NCI-H146 (cell line): ENCODE measurements at places on chromosomes 2 and 18.
A peak's percentile ranks its signal among the peaks of the same experiment; 100 is the strongest.

DNA sequence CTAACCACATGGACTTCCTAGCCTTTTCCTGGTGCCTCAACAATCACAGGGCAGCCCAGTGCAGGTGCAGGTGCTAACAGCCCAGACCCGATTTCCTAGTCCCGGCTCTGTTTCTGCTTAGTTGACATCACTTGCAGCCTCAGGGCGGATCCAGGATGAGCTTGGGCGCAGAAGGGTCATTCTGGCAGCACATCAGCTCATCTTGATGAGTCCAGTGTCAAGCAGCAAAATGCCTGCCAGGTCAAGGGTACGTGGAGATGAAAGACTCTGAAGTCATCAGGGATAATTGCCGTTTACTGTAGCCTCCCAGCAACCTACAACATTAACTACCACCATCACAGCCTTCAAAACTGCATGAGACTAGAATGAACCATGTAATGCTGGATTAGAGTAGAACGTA lies 39.4 kb upstream of the EFHD1 start:
- no peak for DNase-seq

DNA sequence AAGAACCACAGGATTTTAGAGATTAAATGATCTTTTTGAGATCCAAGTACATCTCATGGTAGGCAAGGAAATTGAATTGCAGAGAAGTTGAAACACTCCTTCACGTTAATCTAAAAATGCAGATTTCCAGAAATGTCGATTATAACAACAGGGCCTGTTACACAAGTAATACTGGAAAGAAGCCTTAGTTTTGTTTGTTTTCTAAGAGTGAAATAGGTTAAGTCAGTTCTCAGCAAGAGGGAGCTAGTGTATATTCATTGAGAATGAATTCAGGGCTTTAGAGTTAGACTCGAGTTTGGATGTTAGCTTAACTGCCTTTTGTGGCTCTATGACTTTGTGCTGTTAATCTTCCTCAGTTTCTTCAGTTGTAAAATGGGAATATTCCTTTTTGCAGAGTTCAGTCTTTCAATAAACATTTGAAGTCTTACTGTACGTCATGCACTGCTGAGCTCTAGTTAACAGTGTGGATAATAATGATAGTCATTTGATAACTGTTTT lies 926 bp downstream of the NDUFV2 start:
- no peak for DNase-seq

- DNase-seq: no peak
These were observed 109.2 kb downstream of the IKZF2 start for GRCh38 chr2:213042262-213042661.

GRCh38 chr2:202693503-202693902 lies 58.7 kb downstream of the FAM117B start:
- DNase-seq: no peak

DNA sequence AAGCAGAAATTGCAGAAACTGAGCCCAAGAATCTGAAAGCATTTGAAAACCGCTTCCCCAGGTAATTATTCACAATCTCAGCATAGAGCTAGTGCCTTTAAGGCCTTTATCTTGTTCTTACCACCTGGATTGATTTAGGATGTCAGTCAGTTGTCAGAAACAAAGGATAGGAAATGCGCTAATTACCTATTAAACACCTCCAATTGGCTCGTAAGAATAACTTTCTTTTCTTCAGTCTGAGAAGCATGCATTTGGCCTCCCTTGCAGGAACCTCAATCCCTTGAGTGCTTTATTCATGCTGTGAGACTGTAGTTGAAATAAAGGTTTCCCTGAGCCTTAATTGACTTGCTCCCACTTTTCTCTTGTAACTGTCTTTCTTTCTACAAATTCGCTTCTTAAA lies 400.3 kb upstream of the LRATD1 start:
- DNase-seq: no peak

DNA sequence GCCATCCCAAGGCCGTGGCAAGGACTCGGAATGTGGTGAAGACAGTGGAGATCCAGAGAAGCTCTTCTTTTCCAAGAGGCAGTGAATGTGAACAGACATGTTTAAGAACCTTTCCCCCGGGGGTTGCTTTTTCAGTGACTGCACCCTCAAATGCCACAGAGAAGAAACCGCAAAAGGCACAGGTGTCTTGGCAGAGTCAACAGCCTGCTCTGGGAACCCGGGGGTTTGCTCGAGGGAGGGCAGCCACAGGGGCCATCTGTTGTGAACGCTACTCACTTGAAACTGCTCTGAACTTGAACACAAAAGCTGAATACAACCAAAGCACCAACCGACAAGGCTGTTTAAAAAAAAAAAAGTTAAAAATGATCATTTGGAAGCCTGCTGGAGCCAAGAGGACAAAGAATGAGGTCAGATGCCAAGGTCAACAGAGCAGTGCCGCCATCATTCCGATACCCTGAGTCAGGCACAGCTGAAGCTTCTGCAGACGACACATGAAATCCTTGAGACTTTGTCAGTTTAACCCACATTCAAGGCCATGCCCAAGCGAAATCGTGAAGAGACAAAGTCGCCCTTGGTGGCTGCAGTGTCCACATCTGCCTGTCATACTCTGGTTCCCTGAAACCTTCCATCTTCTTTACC lies 47.4 kb downstream of the PSMG2 start:
- no peak for DNase-seq

DNA sequence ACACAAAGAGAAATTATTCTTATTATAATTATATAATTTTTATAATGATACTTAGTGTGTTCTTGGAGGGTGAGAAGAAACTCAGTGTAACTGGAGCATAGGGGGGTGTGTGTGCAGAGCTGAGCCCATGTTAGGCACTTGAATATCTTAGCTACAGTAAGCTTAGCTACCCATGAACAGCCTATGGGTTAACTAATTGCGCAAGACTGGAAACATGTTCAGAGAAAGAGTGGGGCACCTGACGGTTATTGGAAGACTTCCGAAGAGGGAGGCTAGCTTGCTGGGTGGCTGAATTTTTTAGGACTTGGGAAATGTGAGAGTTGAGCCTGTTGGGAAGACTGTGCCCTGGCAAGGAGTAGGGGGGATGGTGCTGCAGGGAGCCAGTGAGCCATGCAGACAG lies 229.2 kb downstream of the SLC4A3 start:
- DNase-seq: no peak

- no peak for DNase-seq
These were observed 343.8 kb downstream of the RPRM start for GRCh38 chr2:153134725-153135124.

DNA sequence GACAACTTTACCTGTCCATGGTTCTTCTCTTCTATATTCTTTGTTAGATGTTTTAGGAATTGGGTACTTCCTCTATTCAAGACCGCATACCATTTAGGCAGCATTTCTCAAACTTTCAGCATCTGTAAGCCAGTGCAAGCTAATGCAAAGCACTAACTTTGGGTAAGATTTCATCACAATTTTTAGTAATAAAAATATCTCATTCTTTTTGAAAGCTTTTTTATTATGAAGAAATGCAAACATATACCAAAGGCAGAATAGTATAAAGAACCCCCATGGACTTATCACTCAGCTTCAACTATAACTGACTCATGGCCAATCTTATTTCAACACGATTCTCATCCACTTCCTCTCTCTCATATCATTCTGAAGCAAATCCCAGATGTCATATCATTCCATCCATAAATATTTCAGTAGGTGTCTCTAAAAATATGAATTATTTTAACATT lies 32.9 kb downstream of the INO80C start:
- no peak for DNase-seq

GRCh38 chr2:233692648-233693047 lies at the start of gene UGT1A6:
UGT1A6 (plus strand) TSS chr2:233692890; CDS start chr2:233693005, 115 bp downstream.
- DNase-seq: no peak

GRCh38 chr2:79850912-79851311 lies 338.1 kb downstream of the CTNNA2 start:
- no peak for DNase-seq

DNA sequence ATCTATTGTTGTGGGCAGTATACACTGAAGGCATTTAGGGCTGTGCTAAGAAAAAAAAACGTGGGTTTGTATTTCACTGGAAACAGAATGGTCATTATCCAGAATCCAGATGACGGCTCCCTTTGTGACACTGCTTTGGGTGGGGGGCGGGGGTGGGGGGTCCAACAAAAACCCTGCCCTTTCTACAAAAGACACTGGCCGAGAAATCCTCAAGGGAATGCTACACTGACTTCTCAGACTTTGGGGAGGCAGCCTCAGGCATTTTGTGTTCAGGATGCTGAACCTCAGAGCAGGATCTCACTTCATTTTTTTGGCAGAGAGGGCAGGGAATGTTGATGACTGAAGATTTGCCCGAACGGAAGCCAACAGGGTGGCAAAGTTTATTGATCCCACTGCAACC lies 417.1 kb downstream of the HRH4 start:
- no peak for DNase-seq

DNA sequence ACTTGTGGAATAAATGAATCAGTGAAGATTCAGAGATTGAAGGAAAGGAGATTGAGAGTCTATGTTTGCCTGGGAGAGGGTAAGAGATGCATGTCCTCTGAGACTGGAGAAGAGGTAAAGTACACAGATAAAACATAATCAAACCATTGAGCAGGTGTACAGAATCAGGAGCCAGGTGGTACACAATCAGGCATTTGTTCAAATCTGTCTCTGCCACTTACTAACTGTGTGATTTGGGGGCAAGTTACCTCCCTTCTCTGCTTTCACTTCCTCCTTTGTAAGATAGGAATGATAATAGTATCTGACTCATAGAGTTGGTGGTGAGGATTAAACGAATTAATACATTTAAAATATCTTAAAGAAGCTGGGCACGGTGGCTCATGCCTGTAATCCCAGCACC lies 94.0 kb downstream of the CDK15 start:
- no peak for DNase-seq

- DNase-seq: no peak
These were observed 62.5 kb upstream of the B3GNT7 start for GRCh38 chr2:231332872-231333500.

DNA sequence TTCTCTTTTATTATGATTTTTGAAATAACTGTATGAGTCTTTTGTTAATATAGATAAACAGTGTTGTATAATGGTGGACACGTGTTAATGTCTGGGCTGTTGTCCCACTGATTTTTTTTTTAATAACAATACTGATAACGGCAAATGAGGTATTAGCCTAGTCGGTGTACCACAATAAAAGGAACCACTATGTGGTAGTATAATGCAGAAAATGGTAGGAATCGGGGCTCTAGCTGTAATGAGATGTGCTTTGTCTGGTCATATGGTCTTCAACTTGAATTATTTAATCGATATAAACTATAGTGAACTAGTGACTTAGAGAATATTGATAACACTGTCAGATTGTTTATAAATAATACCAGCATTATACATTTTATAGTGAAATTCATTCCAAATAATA lies 517.9 kb upstream of the SPHKAP start:
- peak; percentile 46 for DNase-seq

DNA sequence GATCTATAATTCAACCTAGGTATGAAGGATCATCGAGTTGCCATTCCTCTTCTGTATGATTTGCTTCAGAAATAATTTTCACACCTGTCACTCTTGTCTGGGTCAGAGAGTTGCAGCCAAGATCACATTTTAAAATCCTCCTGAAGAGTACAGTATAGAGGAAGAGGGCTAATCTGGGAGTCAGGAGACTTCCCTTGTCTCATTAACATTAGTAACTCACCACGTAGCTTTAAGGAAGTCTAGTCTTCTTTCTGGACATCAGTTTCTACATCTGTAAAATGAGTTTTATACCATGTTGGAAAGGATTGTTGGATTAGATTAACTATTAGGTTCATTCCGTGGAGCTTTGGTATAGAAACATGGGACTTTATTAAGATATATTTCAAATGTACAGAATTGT lies 109.4 kb downstream of the TDRD15 start:
- no peak for DNase-seq

GRCh38 chr18:35343488-35343935 lies 708 bp downstream of the ZNF24 start:
- DNase-seq: no peak

GRCh38 chr18:64718808-64719207 lies 569.9 kb upstream of the LINC00305 start:
- DNase-seq: no peak

- DNase-seq: no peak
These were observed 156.9 kb upstream of the GLI2 start for GRCh38 chr2:120578576-120579352.

GRCh38 chr2:160993654-160994061 lies 166.6 kb upstream of the TANK start:
- DNase-seq: no peak

GRCh38 chr2:168683996-168684395 lies 118.4 kb upstream of the NOSTRIN start:
- DNase-seq: no peak

DNA sequence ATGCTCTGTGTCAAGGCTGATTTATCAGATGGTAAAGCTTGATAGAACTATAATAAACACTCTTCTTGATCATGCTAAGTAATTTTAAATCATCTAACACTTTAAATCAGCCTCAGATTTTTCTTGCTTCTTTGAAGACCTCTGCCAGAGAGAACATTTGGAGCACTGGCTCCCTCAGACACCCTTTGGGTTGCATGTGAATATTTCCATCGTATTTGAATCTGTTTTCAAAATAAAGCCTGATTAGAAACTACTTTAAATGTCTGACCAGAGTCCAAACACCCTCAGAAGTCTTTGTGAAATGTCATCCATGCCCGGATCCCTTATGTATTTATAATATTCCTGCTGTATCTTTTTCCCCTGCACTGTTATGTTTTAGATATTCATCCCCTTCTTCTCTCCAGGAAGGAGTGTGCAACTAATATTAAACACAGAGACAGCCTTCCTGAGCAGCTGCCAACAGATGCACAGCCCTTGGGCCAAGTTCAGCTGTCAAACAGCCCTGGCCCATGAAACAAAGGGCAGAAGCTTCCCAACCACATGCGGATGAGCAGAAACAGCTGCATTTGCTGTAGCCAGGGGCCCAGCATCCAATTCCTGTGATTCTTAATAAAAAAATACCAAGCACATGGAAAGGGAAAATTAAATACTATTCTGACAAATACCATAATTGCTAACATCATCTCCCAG lies 46.5 kb downstream of the DPP10 start:
- DNase-seq: no peak

DNA sequence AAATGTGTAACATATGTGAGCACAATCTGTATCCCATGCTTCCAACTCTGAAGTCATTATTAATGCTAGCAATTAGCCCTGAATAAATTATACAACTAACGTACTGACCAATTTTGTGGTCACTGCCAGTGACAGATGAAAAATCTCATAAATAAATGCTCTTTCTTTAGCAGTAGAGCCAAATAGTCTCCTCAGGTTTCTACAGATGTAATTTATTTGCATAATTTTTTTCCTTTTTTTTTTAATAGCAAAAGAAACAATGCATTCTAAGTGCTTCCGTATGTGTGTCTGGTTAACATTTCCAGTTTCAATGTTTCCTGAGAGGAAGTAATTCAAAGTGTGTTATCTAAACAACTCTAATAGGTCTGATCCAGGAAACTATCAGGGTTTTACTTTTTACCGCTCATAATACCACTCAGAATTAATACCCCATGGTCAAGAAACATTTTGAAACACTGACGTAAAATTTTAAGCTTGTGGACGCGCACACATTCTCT lies 108.4 kb downstream of the MEP1B start:
- no peak for DNase-seq

- DNase-seq: peak; percentile 81
These were observed 218.3 kb upstream of the SMAD7 start for GRCh38 chr18:49169037-49169521.

GRCh38 chr18:74336656-74337055 lies 21.0 kb downstream of the C18orf63 start:
- DNase-seq: no peak

- DNase-seq: no peak
These were observed 4.3 kb downstream of the UGT1A9 start for GRCh38 chr2:233676046-233676445.
